HEK293T (cell line): ENCODE measurements at places on chromosomes 2 and 18.

- DNase-seq, result no peak
Measured at GRCh38 chr18:79058007-79058406, 11.2 kb upstream of the ATP9B start.

GRCh38 chr2:21519412-21519811 is 395.6 kb downstream of the TDRD15 start:
- no peak for DNase-seq

GRCh38 chr18:76161983-76162382 is 333.1 kb downstream of the ZNF516 start:
- DNase-seq, result no peak

DNA sequence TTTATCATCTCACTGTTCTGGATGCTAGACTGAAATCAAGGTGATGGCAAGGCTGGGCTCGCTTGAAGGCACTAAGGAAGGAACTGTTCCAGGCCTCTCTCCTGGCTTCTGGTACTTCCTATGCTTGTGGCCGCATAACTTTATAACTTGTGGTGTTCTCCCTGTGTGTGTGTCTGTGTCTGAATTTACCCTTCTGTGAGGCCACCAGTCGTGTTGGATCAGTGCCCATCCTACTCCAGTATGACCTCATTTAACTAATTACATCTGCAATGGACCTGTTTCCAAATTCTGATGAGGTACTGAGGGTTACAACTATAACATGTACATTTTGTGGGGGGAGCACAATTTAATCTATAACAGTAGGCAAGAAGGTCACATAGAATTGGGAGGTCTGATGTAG is 41.6 kb downstream of the LYPD6B start:
- DNase-seq, result no peak

GRCh38 chr2:180325416-180326120 is 318.5 kb upstream of the CWC22 start:
- no peak for DNase-seq

DNA sequence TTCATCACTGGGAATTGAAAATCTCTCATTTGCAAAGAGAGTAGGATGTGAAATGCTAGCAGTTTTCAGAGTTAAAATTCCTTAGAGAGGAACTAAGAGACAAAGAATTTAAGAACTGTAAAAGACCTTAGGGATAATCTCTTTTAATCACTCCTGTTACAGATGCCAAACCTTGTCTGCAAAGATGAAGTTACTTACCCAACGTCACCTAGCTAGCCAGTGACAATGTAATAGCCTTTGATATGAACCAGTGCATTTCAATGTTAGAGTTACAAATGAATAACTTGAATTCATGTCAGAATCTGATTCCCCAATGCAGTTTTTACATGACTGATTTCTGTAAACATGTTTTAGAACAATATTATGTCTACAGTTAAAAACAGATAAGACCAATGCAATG is 190.1 kb downstream of the LRP1B start:
- no peak for DNase-seq

DNA sequence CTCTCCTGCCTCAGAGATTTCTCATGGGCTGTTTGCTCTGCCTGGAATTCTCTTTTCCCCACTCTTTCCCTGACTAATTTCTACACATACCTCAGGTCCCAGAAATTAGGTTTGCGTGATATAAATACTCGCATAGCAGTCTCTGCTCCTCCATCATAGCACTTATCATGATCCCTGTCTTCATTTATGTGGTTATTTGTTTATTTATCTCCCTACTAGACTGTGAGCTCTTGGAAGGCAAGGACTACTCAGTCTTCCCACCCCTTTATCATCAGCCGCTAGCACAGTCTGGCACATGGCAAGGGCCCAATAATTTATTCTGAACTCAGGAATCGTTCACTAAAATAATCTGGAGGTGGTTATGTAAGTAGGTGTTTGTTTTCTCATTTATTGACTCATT is 79.3 kb downstream of the ADCYAP1 start:
- no peak for DNase-seq

GRCh38 chr2:101989740-101990460 is 1.9 kb upstream of the IL1R2 start:
- DNase-seq, result no peak

DNA sequence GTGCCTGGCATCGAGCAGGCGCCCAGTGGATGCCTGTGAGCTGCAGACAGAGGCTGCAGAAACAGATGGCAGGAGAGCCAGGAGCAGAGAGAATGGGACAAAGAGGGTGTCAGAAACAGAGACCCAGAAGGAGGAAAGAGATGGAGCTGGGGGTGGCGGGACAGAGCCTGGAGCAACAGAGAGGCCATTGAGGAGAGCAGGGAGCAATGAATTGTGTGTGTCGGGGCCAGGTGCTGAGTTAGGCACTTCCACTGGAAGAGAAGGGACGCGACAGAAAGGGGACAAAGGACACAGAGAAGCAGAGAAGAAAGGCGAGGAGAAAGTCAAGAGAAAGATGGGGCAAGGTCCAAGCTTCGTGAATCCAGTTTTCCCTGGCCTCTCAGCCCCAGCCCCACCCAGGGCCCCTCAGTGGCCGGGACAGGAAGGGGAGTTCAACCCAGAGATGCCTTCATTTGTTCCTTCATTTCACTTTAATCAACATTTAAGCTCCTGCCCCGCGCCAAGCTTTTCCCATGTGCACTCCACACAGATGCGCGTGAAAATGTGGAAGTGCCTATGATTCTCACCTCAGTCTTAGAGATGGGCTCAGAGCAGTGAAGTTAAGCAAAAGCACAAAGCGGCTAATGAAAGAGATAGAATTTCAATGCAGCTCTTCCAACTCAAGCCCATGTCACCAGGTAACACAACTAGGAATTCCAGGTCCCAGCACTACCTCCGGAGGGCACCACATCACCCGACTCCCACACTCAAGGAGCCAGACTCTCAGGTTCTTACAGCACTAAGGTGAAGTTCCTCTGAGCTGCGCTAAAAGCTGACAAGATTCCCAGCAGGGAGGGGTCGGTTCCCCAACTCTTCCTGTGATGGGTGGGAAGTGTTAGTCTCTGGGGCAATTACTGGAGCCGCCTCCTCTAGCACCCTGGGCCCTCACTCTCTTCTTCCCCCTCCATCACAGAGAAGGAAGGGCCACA is 55.1 kb downstream of the TNS1 start:
- DNase-seq, result no peak
